ENCODE measurements at places on chromosomes 4 and X.

DNA sequence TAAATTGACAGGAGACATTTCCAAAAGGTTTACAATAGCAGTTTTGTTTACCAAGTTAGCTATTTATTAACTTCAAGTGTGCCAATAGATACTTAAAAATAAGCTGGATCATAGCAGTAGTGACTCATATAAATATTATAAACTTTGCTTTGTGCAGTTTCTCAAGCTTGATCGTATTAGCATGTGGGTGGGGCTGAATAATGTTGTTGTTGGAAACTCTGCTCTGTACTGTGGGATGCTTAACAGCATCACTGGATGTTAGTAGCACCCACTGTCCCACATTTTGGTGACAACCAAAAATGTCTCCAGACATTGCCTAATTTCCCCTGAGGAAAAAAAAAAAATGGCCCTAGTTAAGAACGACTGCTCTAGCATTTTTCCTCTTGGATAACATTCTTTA lies 855.2 kb upstream of the ADGRL3 start:
- no peak for DNase-seq

GRCh38 chrX:10159145-10159468 lies 2.3 kb downstream of the CLCN4 start:
- no peak for DNase-seq

GRCh38 chr4:1797861-1798579 lies 4.9 kb downstream of the FGFR3 start:
- no peak for DNase-seq

DNA sequence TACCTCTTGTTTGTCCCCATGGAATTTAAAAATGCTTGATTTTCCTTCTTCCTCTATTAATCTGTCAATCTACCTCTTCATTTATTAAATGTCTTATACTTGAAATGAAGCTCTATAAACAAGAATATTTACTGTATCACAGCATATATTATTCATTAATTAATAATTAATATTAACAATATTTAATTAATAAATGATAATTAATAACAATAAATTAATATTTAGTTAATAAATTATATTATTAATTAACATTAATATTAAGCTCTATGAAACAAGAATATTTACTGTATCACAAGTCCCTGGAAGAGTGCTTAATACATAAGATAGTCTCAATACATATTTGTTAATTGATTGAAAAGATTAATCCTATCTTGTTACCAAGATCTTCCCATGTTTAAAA lies 306.6 kb downstream of the STPG2 start:
- DNase-seq = no peak

GRCh38 chr4:176308441-176308840 lies 11.3 kb upstream of the SPCS3 start:
- no peak for DNase-seq

- DNase-seq = no peak
These were observed 61.4 kb downstream of the KLHL4 start for GRCh38 chrX:87578978-87579377.

DNA sequence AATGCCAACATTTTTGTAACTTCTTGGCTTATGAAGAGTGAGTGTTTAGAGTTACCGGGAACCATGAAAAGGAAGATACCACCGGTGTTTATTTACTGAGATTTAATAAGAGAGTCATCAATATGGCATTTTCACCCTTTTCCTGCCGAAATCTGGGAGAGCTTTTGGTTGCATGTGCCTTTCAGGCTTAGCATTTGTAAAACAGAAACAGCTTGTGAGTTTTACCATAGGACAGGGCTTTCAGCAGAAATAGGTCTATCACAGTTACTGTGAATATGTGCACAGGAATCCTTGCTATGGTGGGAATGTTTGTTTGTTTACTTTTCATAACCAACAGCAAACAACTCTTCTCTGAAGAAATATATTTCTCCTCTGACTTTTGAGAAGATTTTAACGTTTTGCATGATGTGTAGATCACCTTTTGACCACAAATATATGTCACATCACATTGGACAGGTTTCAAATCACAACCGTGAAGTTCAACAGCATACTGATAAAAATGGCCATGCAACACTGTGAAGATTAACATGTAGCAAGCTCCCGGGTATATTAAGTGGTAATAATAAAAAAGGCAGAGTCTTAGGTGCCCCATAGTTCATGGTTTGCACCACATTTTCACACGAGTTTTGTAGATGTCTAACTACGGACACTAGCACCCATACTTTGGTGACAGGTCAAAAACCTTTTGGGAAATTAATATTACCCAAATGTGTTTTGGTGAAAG lies 21.3 kb downstream of the ARHGAP24 start:
- DNase-seq = no peak

DNA sequence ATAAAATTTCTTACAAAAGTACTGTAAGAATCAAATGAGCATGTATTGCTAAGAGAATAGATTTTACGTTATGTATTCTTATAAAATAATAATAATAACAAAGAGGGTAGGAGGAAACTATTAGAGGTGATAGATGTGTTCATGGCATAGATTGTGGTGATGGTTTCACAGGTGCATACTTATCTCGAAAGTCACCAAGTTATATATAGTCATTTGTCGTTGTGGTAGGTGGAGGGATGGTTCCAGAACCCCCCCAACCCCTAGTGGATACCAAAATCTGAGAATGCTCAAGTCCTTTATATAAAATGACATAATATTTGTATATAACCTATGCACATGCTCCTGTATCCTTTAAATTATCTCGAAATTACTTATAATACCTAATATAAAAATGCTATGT lies 36.7 kb upstream of the H2AZ1 start:
- no peak for DNase-seq

DNA sequence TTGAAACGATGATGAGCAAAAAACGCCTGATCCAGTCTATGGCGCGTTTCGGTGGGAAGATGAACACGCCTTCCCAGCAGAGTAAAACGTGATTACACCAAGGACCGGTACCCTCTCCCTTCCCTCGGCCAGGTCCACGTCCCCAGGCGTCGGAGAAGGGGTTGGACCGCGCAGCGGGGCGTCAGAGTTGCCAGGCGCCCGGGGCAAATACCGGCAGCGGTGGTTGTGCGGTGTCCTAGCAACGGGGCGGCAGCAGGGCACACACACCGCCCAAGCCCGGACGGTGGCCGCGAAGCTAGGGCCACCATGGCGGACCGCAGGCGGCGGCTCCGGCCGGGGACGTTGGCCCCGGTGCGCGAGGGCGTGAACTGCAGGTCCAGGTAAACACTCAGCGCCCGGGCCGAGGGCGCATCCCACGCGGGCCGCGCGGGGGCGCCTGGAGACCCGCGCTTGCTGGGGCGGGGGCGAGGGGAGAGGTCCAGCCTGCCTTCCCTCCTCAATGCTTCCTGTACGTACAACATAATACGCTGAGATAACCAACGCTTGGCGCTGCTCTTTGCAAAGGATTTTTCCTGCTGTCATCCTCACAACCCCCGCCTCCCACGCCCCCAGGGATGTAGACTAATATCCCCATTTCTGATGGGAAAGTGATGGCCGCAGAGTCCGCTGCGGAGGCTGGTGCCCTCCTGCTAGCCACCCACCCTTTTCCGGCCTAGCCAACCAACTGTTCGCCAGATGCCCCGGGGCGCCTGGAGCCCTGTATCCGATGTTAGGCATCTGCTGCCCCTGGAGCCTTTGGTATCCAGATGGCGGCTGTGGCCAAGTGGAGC lies at the start of gene FAM47E:
FAM47E (plus strand) TSS at position 281 of the 830 bp plus-strand sequence; CDS start at position 307, 26 bp downstream.
- DNase-seq = peak; percentile 93

DNA sequence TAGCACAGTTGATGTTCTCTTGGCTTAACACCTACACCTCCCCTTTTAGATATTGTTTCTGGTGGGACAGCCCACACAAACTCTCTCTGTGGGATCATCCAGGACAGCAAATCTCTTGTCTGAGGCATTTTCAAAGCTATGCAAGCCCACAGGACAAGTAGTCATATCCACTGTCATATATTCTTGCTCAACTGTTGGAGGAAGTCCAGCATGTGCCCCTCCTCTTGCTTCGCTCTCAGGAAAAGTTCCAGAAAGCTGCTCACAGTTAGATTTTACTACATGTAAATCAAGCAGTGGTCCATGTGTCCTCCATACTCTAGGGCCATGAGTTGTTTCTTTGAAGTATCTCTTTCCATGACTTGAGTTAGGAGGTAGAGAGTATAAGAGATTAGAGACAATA lies 260.7 kb downstream of the INPP4B start:
- DNase-seq = no peak

DNA sequence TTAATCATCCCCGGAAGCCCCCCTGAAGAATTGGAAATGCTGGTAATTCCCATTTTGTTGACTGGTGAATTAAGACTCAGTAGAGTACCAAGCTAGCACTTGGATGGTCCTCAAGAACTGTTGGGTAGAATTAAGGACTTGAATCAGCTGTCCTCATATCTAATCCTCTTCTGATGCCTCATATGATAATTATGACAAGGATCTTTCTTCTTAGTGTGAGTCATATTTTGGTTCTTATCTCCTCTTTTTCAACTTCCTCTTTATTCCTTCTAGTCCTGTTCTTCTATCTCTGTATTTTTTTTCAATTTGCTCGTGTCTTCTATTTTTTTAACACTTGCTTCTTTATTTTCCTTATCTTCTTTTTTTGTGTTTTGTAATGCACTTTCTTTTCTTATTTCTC lies 206.3 kb upstream of the ANXA3 start:
- no peak for DNase-seq
